Daoy (cell line): ENCODE measurements at places on chromosomes 3 and 15.

- DNase-seq = peak; percentile 74
Measured at GRCh38 chr3:113231391-113231790, 20.0 kb downstream of the BOC start.

DNA sequence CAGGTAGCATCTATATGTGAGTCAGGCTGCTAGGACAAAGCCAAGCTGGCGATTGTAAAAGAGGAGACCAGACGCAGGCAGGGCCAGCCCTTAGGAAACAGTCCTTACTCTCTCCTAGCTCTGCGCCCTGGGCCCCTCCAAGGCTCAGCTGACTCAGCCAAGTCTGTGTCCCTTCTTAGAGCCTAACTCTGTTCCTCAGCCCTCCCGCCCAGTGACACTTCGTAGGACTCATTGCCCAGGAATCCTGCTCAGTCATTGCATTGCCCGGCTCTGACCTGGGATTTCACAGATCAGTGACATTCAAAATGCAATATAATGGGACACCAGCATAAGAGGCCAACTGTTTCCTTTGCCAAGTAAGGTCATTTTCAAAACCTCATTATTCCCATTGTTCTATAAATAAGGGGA, 244.2 kb downstream of the TLE3 start:
- peak; percentile 93 for DNase-seq

GRCh38 chr3:50950591-50950990, 275.9 kb downstream of the DOCK3 start:
- no peak for DNase-seq

DNA sequence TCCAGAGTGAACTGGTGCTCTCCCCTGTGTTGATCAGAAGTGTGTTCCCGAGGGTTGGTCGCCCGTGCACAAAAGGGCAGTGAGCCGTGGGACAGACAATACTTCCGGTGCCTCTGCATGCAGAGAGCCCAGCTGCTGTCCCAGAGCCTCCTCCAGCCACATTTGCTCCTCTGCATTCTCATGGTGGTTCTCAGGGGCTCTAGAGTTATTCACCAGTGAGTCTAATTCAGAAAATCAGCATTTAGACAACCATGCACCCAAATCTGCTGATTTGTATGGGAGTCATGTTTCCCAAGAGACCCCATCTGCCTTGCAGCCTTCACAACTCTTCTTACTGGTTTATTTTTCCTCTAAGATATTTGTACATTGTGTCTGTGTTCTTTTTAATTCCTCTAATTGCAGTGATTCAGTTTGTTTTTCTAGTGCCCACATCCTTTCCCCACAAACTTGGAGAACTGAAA, 107.0 kb upstream of the SPRED1 start:
- peak; percentile 26 for DNase-seq

DNA sequence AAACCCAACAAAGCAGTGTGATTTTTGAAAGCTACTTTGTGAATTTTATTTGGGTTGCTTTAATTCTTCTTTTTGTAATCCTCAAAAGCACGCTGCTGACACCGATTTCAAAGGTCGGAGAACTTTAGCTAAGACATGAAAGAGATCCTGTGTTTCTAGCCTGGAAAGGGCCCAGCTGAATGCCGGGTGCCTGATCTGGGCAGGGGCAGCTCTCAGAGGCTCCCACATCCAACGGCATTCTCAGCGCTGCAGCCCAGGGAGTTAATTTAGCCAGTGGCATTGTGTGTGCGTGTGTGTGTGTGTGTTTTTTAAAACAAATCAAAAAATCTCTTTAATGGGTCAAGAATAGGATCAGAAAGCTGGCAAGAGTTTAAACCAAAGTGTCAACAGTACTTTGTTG, 6.6 kb downstream of the RBP1 start:
- peak; percentile 37 for DNase-seq

DNA sequence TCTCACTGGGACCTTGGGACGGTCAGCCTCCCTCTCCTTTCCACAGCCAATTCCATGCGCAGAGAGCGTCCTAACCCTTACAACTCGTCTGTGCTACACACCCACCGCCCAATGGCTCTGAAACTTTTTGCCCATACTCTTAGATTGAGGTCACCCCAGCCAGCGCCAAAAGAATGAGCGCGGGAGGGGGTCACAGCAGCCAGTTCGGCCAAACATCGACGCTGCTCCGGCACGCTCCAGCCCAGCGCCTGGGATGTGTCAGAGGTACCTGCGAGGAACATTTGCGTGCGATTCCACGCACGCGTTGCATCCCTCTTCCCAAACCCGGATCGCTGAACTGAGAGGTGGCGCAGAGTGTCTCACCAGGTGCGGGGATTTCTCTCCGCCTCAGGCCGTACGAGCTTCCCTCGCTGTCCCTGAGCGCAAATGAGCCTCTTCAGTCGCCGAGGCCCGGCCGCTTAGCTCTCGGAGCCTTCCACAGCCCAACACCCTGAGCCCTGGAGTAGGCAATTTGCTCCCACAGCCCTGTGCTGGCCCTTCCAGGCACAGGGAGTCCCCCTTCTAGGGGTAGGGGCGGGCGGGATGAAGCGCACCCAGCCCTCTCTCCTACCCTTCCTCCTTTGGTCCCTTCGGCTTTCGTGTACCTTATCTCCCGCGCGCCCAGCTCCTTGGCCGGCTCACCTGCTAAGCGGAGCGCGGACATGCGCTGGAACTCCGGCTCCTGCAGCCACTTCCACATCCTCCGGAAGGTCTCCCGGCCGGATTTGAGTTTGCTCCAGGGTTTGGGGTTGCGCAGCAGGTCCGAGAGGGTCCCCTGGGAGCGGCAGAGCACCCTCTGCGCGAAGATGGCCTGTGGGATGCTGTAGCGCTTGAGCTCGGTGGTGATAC, 1.8 kb downstream of the ONECUT1 start:
- peak; percentile 45 for DNase-seq

GRCh38 chr15:67504056-67504455, 16.9 kb upstream of the C15orf61 start:
- DNase-seq = no peak
